ENCODE measurements at places on chromosomes 6 and 20.

DNA sequence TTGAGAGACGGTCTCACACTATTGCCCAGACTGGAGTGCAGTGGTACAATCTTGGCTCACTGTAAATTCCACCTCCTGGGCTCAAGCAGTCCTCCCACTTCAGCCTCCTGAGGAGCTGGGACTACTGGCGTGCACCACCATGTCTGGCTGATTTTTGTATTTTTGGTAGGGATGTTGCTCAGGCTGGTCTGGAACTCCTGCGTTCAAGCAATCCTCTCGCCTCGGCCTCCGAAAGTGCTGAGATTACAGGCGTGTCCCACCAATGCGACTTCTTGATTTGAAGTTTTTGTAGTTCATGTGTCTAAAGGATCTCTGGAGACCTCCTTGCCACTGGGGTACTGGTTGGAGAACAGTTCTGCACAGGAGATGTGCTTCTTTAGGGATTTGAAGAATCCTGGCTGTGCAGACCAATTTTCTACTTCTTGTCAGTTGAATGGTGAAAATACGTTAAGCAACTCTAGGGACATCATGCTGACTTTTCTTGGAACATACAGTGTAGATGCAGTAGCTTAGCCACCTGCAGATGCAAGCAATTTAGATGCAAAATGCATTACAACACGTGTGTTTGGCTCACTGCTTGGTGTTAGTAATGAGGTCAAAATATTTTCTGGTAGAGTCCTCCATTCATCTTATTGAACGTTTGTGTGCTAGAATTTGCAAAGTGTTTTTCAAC, 28.2 kb downstream of the SYTL3 start:
- DNase-seq: no peak

- peak; percentile 95 for DNase-seq
Observed at GRCh38 chr6:150600301-150601017, 774 bp downstream of the PLEKHG1 start.

DNA sequence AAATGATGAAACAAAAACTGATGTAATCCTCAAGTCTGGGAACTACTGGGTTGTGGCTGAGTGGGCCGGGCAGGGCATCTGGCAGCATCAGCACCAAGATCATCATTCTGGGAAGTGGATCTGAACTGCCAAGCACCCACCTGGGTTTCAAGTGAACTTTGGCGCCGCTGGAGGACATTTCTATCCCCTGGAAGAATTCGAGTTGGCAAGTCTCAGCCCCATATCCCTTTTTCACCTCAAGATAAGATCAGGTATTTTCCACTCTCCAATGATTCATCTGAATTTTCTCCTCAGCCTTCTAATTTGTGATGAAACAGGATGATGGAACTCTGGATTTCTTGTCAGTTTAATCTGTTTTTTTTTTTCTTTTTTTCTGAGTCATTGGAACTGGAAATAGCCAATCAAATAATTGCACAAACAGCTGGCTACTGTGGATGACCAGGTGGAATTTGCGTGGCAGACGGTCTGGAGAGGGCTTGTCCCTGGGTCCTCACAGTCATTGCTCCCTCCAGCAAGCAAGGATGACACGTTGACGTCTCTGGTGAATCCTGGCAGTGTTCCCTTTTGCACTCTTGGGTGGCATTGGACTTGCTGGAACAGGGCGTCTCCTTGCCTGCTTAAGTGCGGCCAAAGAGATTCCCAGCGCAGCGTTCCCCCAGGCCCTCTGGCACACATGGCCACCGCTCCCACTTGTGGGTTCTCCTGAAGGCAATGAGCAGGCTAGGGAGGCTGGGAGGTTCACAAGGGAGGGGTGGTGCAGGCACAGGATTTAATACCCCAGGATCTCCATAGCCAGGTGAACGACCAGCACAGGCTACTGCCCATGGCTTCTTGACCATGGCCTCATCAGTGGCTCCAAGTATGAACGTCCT, 80.4 kb downstream of the DHX35 start:
- no peak for DNase-seq

DNA sequence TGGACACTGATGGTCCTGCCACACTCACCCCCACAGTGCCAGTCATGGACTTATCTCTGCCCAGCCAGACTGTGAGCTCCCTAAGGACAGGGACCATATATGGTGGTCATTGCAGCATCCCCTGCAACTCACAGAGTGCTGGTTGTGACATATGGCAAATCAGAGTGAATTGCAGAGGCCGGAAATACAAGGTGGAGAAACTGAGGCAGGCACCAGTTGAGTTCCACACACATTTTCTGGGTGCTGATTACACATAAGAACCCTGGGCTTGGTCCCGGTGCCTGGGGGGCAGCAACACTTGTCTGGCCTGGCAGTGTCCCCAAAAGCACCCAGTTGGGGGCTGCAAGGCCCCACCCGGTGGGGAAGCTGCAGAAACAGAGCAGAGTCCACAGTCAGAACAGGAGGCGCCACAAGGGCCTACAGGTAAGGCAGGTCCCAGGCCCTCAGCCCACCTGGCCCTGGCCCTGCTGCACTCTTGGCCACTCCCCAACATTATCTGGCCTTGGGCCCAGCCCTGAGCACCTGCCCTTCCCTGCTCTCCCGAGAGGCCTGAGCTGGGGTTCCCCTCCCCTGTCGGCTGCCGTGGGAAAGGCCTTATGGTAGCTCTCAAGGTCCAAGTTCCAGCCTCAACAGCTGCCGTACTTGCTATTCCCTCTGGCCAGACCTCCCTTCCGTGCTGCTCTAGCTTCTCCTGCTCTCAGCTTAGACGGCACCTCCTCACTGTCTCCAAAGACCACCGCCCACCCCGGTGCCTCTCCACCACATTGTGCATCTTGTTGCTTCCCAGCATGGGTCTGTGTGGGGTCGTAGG, 140.8 kb upstream of the PTPN1 start:
- DNase-seq: no peak

DNA sequence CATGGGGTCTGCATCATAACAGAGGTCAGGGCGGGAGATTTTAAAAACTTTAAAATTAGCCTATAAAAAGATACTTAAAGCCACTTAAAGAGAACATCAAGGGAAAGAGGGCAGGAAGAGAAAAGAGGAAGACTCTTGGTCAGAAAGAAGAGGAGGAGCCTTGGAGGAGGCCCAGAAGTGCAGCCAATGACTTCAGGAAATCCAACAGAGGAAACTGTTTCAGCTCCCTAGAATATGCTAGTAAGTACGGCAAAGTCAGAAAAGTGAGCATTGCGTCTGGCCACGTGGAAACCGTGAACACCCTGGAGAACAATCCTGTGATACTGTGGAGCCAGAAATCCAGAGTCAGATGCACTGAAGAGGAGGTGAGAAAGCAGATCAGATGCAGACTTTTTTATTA, 22.5 kb upstream of the NHSL1 start:
- DNase-seq: no peak

DNA sequence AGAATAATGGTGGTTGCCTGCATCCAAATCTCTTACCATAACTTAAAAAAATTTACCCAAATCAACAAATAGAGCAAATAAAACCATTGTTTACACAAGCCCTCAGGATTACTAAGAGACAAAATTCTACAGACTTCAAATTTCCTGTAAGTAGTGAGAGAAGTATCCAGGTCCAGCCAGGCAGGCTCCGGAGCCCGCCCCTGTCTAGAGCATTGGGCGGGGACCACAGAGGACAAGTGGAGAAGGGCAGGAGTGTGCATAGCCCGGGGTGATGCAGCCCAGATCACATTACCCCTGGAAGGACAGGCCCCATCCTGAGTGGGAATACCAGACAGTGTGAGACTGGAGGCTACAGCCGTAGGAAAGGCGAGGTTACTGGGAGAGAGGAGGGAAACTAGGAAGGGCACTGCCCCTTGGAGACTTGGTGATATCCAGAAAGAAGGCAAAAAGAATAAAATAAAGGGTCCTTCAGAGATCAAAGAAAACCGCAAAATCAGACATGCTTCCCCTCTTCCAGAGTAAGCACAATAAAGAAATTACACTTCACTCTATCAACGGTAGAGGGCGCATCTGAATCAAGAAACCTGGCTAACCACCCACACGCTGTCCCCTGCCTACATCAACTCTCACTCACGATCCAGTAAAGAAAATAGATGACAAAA, 26.6 kb downstream of the RIN2 start:
- no peak for DNase-seq

- DNase-seq: no peak
Observed at GRCh38 chr20:59508729-59509128, 95.6 kb upstream of the PHACTR3 start.

- DNase-seq: no peak
Observed at GRCh38 chr6:128598571-128598970, 78.2 kb upstream of the PTPRK start.

DNA sequence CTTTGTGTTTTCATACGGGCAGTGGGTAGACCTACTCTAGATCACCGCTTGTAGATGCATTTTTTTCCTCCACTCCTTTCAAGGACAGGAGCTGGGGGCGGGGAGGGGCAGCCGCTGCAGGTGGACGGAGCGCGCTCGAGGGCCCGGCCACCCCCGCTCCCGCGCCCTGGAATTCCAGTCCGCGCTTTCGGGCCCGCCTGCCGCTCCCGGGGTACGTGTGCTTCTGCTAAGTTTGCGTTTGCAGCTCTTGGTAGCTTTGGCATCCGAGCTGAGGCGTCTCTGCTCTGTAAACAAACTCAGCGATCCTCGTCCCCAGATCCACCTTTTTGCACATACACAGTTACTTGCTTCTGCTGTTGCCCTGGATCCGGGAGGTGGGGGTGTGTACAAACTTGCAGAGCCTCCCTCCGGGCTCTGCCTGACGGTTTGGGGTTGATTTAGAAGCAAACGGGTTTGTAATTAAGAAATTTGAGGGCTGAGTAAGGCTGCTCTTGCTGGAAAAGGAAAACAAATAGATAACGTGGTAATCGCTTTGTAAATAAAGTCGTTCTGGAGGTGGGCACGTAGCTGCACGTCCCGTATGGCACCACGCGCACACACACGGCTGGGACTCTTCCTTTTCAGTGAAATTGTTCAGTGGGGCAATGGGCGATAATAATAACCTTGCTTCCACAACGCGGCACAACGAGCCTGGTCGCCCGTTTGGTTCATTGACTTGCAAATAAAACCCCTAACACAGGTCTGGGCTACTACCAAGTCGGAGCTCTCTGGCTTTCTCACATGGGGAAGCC, 973 bp upstream of the CITED2 start:
- peak; percentile 97 for DNase-seq

GRCh38 chr20:37749620-37750403, 56.0 kb downstream of the CTNNBL1 start:
- no peak for DNase-seq

DNA sequence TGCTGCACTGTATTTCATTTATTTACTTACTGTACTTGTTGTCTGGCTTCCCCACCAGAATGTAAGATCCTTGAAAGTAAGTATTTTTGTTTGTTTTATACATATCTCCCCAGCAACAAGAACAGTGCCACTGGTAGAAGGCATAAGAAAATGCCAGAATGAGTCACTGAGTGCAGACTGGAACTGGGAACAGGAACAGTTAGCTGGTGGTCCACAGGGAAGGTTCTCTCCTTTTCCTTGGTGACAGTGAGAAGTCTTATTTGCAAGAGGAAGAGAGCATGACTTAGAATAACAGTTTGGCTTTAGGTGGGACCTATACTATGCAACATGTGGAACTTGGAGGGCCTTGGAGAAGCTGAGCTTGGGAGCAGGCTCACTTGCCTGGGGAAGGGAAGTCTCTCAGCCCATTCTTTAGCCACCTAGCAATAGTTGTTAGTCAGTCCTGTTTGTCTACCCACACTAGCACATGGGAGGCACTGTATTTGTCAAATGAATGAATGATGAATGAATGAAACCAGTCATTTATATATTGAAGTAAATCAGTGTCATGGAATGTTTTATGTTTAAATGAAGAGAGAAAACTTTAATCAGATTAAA, 203.5 kb downstream of the KCNQ5 start:
- no peak for DNase-seq

Measured in spleen (tissue), 13 donors.